ENCODE measurements at places on chromosomes 5 and 9.

DNA sequence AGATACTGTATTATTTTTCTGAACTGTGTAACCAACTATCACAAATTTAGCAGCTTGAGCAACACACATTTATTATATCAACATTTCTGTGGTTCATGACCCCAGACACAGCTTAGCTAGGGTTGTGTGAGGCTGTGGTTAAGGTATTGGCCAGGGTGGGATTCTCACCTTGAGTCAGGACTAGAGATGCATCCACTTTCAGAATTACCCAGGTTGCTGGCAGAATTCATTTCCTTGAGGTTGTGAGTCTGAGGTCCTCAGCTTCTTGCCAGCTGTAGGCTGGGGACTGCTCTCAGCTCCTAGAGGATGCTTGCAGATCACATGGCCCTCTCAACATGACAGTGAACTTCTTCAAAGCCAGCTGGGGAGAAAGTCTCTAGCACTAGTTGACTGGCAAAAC lies 122.5 kb upstream of the RASGRF2 start:
- DNase-seq = peak; percentile 28

GRCh38 chr9:134618833-134619447 lies 22.7 kb upstream of the COL5A1 start:
- no peak for DNase-seq

DNA sequence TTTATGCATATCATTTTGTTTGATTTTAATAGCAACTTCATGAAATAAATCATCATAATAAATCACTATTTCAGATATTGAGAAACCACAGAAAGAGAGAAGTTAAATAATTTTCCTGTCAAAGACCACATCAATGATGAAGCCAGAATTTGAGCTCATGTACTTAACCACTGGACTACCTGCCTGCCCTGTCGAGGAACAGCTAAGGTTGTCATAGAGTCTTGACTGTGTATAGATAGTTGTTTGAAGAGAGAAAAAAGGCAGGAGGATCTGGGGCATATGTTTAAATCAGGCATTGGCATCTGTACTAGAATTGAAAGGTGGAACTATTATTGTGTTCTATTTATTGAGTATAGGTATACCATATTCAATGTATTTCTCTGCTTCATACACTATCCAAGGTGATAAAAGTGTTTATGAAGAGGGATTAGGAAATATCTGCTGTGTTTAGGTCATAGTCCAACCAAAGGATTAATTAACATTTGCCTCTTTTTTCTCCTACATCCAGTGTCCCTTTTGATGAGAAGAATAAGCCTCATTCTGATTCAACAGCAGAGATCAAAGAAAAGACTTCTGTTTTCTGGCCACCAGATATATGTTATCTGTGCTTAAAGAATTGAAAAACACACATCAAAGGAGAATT lies 37.3 kb upstream of the CDKN2B start:
- DNase-seq = no peak

- no peak for DNase-seq
These were observed 688.8 kb downstream of the SEMA5A start for GRCh38 chr5:8857051-8857450.

DNA sequence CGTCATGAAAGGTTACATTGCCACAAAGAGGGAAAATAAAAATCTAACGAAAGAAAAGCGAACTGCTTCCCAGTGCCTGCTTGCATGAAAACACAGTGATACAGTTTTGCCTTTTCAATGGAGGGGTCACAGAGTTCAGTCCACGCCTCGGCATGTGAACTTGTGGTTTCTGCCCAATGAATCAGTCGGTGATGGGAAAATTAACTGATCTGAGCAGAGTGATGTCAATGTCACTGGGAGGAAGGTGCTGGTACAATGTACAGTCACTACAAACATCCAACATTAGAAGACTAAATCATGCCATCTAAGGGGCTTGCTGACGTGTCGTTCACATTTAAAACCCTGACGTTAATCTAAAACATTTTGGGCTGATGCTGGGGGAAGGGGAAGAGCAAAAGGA lies 151.8 kb upstream of the MSX2 start:
- DNase-seq = no peak

DNA sequence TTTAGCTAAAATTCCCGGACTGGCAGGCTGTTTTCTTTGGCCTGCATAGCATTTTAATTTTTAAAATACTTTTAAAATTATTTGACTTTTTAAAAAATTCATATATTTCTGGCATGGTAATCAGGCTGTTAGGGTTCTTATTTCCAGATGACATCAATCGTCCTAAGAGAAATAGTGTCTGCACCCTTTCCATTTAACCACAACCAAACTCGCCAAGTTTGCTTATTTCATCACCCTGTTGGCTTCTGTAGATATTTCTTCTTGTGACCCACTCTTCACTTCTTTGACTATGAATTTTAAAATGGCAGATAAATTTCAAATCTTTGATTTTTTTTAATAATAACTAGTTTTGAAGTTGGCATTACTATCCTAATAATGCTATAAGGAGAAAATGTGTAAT lies 675.7 kb upstream of the FTMT start:
- DNase-seq = no peak

- DNase-seq = no peak
These were observed 24.1 kb downstream of the WWC1 start for GRCh38 chr5:168315416-168316138.

DNA sequence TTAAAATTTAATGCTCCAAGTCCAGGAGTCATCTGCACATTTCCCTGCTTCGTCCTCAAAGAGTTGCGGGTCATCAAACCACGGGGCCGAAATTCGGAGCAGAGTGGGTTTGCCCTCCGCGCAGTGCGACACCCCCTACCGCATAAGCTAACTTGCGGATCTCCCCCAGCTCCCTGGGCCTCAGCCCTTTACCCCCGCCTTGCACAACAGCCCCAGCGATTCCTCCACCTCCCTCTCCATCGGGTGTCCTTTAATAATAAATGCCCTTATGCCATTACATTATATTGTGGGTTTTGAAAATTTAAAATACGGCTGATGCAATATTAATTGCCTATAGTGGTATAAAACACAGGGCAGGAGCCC lies 3.9 kb downstream of the POU4F3 start:
- no peak for DNase-seq

- no peak for DNase-seq
These were observed 8.4 kb upstream of the PAX5 start for GRCh38 chr9:37042421-37042820.

- DNase-seq = peak; percentile 62
These were observed 16.7 kb upstream of the HSD17B4 start for GRCh38 chr5:119435436-119436132.

- no peak for DNase-seq
These were observed 56.5 kb upstream of the CDKN2B start for GRCh38 chr9:22065431-22066200.

DNA sequence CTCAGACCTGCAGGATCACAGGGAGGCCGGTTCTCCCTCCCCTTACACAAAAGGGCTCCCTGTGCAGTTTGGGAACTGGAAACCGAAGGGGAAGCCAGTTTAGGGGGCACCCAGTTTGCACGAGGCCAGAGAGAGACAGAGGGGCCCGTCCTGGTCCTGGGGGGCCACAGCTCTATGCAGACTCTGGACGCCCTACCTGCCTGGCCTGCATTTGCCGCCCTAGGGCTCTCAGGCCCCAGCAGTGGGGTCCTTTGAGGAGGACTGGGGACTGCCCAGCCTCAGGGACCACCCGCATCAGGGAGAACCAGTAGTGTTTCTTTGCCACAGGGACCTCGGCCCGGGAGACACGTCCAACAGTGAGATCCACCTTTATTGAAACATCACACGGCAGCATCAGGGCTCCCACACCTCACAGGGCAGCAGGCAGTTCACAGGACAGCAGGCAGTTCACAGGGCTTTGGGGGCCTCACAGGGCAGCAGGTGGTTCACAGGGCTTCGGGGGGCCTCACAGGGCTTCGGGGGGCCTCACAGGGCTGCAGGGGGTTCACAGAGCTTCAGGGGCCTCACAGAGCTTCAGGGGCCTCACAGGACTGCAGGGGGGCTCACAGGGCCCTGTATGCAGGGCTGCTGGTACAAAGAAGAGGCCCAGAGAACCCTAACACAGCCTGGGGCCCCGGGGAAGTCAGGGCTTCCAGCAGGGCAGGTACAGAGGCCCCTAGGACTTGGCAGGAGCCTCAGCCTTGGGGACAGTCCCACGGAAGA lies 648 bp upstream of the NSMF start:
- DNase-seq = no peak

DNA sequence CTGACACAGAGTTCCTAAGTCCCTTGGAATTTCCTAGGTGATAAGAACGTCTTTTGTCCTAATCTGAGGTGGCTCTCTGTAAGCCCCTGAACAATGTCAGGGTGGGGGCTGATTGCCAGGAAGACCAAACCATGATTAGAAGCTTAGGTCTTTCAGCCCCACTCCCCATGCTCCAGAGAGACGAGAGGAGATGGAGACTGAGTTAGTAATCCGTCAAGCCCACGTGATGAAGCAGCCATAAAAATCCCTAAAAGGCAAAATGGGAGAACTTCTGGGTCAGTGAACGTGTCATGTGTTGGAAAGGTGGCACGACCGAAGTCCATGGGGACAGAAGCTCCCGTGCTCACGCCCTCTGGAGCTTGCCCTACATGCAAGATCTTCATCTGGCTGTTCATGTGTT lies 85.6 kb downstream of the RAD23B start:
- no peak for DNase-seq

DNA sequence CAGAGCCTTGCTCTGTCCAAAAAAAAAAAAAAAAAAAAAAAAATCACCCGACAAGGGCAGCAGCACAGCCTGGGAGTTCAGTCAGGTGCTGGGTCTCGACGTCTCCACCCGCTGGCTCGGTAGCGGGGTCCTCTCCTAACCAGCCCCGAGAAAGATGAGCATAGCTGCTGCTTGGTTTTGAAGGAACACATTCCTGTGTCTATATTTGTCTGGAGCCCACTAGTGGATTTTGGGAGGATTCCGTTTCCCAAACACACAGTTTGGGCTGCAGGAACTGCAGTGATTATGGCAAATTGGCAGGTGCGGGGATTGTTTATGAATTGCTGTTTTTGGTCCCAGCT lies 1.2 kb downstream of the OTULINL start:
- DNase-seq = no peak

GRCh38 chr9:115717711-115718173 lies 435.8 kb upstream of the PAPPA start:
- no peak for DNase-seq

DNA sequence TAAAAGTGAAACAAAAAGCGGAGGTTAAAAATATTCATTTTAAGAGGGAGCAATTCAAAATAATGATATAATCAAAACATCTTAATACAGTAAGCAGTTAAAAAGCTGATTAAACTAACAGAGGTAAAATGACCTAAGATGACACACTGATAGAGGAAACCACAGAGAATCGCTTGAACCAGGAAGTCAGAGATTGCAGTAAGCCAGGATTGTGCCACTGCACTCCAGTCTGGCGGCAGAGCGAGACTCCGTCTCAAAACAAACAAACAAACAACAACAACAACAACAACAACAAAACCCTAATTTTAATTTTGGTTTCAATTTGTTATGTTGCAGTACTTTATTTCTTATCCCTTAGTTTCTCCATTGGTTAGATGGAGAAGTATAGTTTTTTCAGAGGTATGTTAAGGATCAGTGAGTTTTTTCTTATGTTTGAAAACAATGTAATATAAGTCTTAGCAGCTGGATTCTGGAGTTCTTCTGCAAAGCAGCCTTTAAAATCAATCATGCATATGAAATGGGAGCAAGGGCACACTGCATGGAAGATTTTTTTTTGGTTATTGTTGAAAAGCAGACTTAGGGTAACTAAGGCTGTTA lies 58.5 kb downstream of the MLANA start:
- no peak for DNase-seq
